Spinal cord (tissue), 10 donors: ENCODE measurements at places on chromosomes 1 and 21. TPM values are rescaled to one million over a fixed set of nuclear protein-coding genes. Genes with fewer than 3 reads are reported as not detected.

The ARHGEF16 gene
- 2.6 TPM for total RNA-seq

The CYP2J2 gene
- 5.0 TPM for total RNA-seq

The HTR6 gene
- 0.89 TPM for total RNA-seq

The LCE3D gene
- not detected for total RNA-seq

The RAD54L gene
- 2.9 TPM for total RNA-seq

The KCNN3 gene
- 9.6 TPM for total RNA-seq

The SLFNL1 gene
- 0.66 TPM for total RNA-seq
